ENCODE measurements at places on chromosomes 11 and 22. TPM values are rescaled to one million over a fixed set of nuclear protein-coding genes. Genes with fewer than 3 reads are reported as not detected.
A peak's percentile ranks its signal among the peaks of the same experiment; 100 is the strongest.

- no peaks in the 10 kb centered on the region for H3K36me3 ChIP-seq
- peaks cover 19% of the 10 kb centered on the region for H3K27me3 ChIP-seq
- peaks cover 3% of the 10 kb centered on the region for H3K4me1 ChIP-seq
- H3K4me3 ChIP-seq, result no peak overlapping the region
- H3K27ac ChIP-seq, result no peak overlapping the region
Observed at GRCh38 chr11:15654451-15654850, 539.7 kb downstream of the INSC start.

GRCh38 chr11:109849946-109850345, 243.2 kb upstream of the ZC3H12C start:
- no peak overlapping the region for H3K4me3 ChIP-seq
- no peaks in the 10 kb centered on the region for H3K36me3 ChIP-seq
- no peaks in the 10 kb centered on the region for H3K4me1 ChIP-seq
- H3K27me3 ChIP-seq, result peaks cover 4% of the 10 kb centered on the region
- no peak overlapping the region for H3K27ac ChIP-seq
- no peak for DNase-seq

DNA sequence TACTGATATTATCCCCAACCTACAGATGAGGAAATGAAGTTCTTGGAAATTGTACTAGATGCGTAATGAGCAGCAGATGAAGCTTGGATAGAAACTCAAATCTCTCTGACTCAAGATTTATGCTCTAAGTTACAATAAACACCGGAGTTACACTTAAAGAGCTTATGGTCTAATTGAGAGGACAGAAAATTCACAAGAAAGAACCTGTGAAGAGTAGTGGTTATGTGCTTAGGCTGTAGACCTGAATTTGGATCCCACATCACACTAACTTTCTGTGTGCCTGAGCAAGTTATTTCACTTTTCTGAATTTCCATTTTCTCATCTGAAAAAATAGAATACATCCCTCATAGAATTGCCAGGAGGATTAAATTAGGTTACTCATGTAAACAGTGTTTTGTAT, 58.5 kb downstream of the FLI1 start:
- no peak overlapping the region for H3K4me3 ChIP-seq
- DNase-seq, result no peak
- H3K27ac ChIP-seq, result no peak overlapping the region
- peaks cover 61% of the 10 kb centered on the region for H3K4me1 ChIP-seq
- peaks cover 54% of the 10 kb centered on the region for H3K36me3 ChIP-seq
- no peaks in the 10 kb centered on the region for H3K27me3 ChIP-seq

GRCh38 chr22:46671824-46672432, 51.7 kb downstream of the GRAMD4 start:
- peaks cover 29% of the 10 kb centered on the region for H3K36me3 ChIP-seq
- peak overlapping the region; percentile 73 for H3K27ac ChIP-seq
- H3K4me3 ChIP-seq, result no peak overlapping the region
- peaks cover 16% of the 10 kb centered on the region for H3K4me1 ChIP-seq
- no peaks in the 10 kb centered on the region for H3K27me3 ChIP-seq
- no peak for DNase-seq

DNA sequence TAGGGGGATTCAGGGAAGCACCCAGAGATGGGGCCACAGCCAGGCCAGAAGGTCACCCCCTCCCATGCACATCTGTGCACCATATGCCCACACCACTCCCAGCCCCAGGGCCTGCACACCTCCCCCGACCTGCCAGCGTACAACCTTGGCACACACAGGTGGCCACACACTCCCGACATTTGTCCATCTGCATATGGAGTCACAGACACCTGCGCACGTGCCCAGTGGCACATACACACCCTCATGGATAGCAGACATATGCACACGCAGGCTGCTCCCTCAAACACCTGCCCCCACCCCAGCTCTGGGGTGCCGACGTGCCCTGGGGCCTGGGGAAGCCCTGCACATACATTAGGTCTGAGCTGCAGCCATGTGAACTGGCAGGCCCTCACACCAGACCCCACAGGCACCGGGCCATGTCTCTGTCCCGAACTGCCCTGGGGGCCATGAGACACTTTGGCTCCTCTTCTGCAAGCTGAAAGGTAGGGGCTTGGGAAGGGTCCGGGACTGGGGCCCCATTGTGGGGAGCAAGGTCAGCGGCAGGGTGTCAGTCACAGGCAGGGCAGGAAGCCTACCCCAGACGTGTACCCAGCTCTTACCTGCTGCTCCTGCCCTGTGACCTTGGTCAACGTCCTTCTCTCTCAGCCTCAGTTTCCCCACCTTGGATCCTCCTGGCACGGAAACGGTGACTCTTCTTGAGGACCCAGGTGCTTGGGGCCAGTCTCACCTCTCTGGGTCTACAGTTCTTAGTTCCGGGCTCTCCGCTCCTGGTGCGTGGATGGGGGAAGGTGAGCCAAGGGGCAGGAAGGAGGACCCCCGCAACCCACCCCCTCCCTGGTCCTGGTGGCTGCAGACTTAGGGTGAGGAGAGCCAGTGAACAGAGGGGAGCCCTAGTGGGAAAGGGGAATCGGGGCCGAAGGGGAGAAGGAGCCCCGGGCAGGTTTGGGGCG, 579 bp upstream of the CABP7 start:
- no peak overlapping the region for H3K4me3 ChIP-seq
- no peak for DNase-seq
- H3K27ac ChIP-seq, result no peak overlapping the region

The SELENOH gene
- total RNA-seq, result 183 TPM
